Fibroblast of gingiva (primary cell): ENCODE measurements at places on chromosomes 5 and 9.
A peak's percentile ranks its signal among the peaks of the same experiment; 100 is the strongest.

DNA sequence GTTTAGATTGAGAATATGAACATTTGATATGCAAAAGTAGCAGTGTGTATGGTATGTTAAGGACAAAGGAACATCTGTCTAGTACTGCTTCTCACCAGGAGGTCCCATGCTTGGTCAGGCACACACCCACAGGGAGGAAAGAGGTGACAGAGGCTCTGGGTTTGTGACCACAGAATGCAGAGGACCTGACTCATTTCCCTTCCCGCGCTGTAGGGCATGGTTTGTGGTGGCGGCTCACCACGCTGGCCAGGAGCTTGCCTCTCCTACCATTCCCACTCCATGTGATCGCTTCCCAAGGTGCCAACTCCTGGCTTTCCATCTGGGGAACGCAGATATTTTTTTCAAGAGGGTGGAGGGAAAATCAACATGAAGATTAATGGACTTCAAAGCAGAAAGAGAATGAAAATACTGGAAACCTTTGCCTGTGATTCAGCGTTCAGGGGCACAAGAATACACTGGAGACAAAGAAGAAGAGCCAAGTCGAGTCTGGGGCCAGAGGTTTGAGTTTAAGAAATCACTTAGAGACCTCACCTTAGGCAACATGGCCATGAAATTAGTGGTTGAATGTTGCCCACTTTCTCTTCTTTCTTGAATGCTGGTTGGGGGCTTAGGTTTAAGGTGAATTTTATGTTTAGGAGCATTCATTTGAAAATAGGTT is 477.8 kb downstream of the CCDC171 start:
- DNase-seq: peak; percentile 64

DNA sequence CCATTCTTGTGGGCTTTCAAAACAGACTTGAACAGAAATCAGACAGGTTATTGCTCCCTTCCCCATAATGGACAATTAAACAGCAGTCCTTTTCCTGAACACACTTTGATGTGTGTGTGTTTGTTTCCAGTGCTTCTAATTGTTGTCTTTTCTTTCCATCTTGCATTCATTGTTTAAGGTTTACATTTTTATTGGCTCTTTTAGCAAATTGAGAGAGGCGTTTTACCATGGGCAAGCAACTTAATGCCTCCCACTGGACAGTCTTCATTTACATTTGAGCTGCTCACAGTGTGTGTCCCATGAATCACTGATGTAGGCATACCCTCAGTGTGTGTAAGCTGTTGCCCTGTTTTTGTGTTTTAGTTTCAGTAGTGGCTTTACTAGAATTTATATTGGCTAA is 25.0 kb downstream of the WDR36 start:
- DNase-seq: no peak

DNA sequence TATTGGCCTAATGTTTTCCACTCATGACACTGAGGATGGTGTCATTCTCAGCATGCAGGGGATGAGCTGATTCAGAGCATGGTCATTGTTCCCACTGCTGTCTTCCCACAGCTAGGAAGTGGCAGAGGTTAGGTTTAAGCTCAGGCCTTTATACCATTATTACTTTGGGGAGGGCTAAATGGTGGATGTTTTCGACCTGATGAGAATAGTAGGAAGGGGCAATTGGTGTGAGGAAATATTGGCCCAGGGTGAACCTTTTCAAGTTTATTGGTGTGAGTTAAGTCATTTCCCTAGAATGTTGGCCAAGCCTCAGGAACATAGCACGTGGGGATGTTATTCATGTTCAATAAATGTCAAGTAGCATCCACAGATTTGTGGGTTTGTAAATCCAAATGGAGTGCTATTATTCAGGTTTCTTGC is 59.6 kb downstream of the ARHGAP26 start:
- no peak for DNase-seq

GRCh38 chr9:113690055-113690740 is 185.9 kb upstream of the ZNF618 start:
- no peak for DNase-seq

DNA sequence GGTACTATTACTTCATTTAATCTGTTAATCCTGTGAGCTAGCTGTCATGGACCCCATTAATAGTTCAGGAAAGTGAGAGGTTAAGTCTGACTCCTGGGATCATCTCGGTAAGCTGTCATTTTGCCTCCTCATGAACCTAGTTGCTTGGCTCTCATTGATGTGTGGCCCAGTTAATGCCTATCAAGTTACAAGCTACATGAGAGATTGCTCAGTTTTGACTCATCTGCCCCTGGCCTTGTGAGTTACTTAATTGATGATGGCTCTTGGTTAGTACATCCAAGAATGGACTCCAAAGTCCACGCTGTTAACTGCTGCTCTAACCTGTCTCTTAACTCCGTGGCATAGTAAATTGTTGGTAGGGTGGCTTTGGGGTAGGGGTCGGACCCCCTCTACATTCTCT is 23.9 kb downstream of the LARP1 start:
- DNase-seq: peak; percentile 80

DNA sequence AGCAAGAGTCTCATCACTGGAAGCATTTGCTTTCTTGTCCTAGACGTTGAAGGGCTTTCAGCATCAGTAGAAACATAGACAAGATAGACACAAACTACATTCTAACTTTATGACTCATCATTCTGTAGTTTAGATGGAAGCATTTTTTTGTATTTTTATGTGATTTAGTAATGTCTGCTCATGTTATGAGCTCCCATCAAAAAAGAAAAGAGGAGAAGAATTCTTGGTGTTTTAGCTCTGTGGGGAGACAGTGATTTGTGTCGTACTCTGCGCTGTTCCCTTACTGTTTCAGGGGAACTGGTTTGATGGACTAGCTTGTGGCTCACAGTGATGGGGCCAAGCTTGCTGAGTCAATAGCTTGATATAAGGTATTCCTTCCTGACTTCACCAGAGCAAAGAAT is 159.2 kb upstream of the WWC1 start:
- no peak for DNase-seq

DNA sequence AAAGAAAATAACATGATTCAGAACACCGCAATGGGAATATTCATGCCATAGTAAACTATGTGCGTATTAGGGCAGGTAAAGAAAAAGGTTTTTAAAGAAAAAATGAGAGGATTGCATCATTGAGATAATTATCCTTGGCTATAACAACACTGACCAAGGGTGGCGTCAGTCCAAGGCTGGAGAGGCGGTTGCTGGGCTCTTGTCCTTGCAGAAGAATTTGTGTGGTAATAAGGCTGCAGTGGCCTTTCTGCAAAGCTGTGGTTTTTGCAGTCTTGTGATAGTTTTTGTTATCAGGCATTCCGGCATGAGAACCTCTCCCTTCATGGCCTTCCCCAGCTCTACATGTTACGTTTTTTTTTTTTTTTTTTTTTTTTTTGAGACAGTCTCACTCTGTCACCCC is 14.0 kb downstream of the BOD1 start:
- DNase-seq: peak; percentile 86

DNA sequence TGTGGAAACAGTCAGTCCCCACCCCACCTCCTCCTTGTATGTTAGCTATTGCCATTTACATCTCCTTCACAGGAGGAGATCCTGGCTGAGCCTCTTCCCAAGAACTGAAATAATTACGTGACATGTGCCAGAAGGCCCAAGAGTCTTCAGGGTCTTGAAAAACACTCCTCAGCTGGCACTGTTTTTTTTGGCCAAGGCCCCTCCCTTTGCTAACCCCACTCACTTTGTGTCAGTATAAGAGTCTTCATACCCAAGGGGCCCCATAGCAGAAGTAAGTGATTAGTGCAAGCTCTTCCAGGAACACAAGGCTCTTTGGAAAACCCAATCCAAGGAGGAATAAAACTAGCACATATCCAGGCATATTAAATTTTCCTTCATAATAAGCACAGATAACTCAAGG is 5.7 kb upstream of the LARP1 start:
- DNase-seq: no peak

- DNase-seq: no peak
Observed at GRCh38 chr9:137752426-137752825, 125.2 kb upstream of the CACNA1B start.

DNA sequence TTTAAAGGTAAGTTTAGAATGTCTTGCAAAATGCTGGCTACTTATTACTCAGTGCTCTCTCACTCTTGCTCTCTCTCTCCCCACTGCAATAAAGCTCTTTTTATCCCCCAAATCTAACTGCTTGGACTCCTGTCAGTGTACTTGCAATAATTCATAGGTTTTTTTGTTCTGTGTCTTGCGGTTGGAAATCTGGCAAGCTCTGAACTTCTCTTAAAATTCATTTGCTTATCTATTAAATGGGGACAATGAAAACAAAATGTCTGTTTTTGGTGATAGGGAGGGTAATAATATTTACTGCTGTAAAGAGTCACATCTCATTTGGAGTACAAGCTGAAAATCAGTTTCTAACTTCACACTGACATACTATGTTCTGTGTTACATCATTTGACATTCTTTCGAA is 18.7 kb upstream of the OR13D1 start:
- DNase-seq: no peak

DNA sequence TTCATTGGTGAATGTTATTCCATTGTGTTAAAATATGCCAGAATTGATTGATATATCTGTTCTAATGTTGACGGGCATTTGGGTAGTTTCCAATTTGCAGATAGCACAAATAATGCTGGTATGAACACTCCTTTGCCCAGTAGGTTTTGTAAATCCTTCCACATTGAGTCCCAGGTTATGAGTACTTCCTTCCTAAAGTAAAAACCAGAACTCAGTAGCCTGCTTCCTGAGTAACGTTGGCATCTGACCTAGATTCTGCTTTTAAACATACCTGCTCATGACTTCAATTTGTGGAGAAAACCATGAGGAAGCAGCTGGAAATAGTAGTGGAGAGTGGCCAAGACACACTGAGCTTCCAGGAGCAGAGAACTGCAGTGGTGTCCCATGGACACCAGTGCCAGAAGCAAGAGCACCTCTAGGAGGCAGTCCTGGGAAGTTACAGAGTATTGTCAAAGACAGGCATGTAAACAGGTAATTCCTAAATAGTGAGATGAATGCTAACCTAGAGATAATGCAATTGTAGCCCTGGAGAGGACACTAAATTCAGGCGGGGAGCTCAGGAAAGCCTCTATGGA is 24.3 kb upstream of the RASGRF2 start:
- DNase-seq: no peak

DNA sequence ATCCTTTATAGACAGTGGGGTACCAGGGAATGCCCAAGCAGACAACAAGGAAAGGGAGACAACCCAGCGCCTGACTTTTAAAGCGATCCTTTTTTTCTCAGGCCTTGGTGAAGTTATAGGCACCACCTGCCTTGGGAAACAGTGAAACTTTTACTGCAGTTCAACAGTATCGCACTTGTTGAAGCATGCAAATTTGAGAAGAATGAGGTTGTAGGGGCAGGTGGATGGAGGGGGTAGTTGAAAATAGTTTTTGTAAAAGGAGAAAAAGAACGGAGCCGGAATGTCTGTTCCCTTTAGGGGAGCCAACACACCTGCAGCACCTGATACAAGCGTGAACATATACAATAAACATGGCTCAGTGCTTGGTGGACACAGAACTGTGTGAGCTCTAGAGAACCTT is 190.2 kb upstream of the NR3C1 start:
- DNase-seq: no peak

- no peak for DNase-seq
Observed at GRCh38 chr5:2433086-2433485, 318.4 kb downstream of the IRX2 start.

DNA sequence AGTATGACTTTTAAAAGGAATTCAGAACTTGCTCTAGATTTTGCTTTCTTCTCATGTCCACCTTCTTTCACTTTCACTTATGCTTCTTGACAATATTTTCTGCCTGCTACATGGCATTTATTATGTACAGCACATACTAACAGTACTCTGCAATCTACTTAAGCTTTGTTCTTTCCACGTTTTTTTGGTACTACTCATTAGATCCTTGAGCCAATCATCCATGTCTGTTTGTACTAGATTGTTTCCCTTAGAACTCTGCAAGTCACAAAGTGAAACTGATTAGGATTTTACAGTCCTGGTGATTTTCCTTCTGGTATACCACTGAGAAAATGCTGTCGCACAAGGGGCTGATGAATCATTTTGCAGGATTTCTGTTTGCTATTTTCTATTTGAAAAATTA is 78.3 kb downstream of the PARP8 start:
- DNase-seq: peak; percentile 47
